ENCODE measurements at places on chromosomes 11 and 22.

DNA sequence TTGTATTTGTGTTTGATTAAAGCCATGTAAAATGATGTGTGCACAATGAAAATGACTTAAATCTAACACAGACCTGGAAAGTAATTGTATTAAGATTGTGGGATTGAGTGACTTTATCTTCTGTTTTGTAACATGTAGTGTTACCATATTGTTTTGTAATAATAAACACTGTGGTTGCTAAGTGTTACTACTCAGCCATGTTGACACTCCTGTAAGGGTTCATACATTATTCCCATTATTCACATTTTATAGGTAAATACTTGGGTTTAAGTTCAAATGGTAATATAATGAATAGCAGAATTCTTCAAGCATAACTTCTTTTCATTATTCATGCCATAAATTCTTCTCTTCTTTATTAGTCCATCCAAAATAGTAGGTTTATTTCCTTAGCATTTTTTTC lies 69.0 kb downstream of the ZC3H12C start:
- DNase-seq: no peak

DNA sequence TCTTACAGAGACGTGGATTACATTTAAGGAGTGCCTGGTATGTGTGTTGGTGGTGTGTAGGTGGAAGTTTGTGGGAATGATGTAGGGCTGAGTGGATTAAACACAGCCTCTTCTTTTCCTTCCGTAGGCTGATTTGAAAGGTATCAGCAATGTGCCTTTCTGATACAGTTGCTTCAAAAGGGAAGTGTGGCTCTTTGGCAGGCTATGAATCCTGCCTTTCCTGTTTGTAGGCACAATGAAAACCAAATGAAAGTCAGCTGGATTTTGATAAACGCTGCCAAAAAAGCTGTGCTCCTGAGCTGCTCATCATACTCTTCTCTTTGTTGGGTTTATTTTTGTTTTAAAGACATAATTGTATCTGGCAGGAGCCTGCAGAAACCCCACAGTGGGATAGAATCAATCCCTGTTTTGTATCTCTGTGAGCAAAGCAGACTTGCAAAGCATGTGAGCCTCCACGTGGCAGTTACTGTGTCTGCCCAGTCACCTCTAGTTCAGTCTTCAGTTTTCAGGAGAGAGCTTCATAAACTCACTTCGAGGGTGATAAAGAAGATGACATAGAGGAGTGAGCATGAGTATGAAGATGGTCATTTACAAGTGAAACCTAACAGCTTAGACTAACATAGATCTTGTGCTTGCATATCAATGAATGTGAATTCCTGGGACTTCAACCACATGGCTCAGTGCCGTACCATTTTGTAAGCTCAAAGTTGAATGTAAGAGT lies 655.7 kb upstream of the KIRREL3 start:
- no peak for DNase-seq

DNA sequence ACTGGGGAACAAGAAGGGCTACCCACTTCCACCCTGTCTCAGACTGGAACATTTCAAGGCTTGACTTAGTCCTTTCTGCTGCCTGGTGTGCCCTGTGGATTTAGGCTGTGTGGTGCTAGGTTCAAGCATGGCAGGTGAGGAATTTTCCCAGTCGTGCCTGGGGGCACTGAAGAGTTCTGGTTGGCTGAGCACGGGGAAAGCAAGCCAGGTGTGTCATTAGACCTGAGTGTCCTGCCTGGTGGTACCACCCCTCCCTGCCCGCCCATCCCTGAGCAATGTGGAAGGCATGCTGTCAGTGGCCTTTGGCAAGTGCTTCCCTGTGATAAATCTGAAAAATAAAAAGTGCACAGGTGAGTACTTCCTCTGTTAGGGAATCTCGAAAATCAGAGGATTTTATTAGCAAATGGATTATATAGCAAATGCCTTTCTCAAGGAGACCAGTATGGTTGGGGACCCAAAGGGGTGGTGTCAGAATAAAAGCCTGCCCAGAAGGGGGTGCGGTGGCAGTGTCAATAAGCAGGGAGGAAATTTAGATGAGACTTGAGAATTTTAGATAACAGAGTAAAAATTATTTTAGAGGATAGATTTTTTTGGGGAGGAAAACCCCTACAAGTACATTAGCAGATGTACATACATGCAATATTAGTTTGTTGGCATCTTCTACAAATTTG lies 22.8 kb downstream of the TEAD1 start:
- no peak for DNase-seq

- no peak for DNase-seq
These were observed 9.3 kb upstream of the MRGPRD start for GRCh38 chr11:68989936-68990606.

GRCh38 chr22:40463017-40463631 lies 92.7 kb downstream of the SGSM3 start:
- no peak for DNase-seq

GRCh38 chr11:71140206-71140919 lies 112.0 kb downstream of the SHANK2 start:
- no peak for DNase-seq

- no peak for DNase-seq
These were observed 1341.4 kb downstream of the LRRC4C start for GRCh38 chr11:40118026-40118425.

GRCh38 chr11:33741806-33742205 lies 5.6 kb upstream of the CD59 start:
- no peak for DNase-seq

DNA sequence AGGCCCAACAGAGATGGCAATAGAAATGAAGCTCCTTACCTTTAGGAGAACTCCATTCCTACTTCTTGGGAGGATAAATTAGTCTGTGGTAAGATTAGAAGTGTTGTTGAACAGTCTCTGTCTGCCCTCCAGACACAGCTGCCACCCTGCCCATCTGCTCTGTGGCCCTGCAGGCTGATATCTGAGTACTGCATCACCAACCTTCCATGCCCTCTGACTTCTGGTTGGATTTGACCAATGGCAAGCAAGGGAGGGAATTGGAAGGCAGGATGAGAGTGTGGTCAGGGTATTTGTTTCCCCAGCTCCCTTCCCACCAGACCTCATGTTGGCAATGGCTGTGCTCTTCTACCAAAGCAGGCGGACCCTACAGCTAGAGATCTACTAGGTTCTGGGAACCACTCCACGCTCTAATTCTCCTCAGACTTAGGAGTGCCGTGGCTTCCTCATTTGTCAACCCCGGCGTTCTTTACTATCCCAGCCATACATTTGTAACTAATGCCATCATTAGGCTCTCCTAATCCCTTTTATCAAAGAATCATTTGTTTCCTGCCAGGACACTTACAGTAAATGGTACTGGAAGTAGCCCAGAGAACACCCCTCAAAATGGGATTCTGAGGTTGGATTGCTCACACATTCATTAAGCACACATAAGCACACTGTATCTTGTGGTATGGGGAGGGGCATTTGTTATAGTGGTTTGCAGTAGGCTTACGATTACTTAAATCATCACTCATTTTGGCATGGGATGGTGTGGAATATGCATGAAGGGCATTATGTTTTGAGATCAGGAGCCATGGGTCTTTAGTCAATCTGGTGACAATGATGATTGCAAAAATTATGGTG lies 35.4 kb upstream of the CD44 start:
- no peak for DNase-seq

DNA sequence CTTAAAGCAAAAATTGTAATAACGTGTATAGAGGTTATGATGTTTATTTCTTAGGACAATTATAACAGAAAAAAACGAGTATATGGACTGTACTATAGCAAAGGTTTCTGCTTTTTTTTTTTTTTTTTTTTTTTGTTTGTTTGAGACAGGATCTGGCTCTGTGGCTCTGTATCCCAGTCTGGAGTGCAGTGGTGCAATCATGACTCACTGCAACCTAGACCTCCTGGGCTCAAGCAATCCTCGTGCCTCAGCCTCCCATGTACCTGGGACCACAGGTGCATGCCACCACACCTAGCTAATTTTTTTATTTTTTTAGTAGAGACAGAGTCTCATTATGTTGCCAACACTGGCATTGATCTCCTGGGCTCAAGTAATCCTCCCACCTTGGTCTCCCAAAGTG lies 39.2 kb downstream of the ZFTA start:
- no peak for DNase-seq

DNA sequence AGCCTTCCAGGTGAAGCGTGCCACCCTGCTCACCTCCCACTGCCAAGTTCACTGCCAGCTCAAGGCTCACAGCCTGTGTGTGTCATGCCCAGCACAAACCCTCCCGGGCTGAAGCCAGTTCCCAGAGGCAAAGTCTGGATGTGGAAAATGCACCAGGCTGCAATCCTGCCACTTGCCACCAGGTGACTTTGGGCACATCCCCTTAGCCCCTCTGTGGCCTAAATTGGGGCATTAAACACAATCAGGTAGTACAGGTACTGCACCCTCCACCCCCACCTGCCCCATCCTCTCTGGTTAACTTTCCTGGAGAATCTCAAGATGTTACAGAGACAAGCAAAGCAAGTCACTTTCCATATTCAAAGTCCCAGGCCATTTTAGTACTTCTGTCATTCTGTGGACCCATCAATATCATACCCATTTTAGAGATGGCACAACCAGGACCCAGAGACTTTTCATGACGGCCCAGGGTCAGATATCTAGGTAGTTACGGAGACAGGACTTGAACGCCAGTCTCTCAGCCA lies 1.8 kb upstream of the RASD2 start:
- peak; percentile 38 for DNase-seq

- DNase-seq: no peak
These were observed 84.4 kb upstream of the TRPC6 start for GRCh38 chr11:101668236-101668635.

- DNase-seq: no peak
These were observed 19.1 kb downstream of the TAB1 start for GRCh38 chr22:39418696-39419095.

GRCh38 chr11:83293457-83293774 lies 7.2 kb upstream of the CCDC90B start:
- DNase-seq: no peak

DNA sequence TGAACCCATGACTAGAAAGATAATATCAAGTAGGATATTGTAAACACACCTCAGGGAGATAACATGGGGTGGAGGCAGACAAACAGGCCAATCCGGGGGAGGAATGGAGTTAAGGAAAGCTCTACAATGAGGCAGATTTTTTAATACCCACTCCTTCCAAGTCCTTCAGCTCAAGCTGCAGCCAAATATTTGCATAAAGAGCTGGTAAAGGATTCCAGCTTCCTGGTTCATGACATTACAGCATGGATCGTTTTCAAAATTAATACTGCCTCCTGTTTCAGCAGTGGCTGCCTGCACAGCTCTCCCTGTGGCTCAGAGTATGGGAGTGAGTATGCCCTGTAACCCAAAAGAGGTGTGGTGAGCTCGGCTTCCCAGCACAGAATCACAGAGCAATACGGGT lies 5.1 kb downstream of the POU2AF3 start:
- DNase-seq: no peak

DNA sequence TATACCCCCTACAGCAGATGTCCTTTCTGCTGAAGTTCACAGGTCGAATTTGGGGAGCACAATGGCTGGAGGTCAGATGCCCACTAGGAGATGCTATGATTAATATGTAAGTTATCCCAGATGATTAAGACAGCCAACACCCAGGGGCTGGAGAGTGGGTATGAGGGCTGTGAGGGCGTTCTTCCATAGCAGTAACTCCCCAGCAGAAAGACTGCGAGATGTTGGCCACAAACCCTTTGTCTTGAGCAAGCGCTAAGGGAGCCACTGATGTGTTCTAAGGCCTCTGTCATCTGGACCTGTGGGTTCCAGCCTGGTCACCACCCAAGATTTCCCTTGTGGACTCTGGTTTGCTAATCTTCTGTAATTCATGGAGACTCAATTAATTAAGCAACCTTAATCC lies 77.6 kb downstream of the BMAL1 start:
- DNase-seq: no peak

DNA sequence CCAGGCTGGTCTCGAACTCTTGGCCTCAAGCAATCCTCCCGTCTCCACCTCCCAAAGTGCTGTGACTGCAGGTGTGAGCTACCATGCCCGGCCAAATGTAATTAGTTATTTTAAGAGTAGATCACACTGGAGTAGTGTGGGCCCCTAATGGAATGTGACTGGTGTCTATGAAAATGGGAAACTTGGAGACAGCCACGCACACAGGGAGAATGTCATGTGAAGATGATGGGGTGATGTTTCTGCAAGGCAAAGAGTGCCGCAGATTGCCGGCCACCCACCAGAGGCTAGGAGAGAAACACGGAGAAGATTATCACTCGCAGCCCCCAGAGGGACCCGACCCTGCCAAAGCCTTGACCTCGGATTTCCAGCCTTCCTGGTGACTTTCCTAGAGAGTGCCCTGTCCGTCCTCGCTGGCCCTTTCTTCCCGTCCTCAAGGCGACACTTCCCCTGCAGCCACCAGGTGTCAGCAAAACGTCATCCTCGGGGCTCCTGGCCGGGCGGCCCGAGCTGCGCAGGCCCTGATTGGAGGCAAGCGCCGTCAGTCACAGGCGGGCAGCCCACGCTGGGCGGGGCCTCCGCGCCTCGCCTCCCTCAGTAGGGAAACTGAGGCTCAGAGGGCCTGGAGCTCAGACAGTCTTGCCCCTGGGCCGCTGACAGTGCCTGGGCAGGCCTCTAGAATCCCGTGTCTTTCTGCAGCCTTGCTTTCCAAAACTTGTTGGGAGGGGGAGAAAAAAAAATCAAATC lies 16.3 kb downstream of the CRYBB2 start:
- DNase-seq: peak; percentile 97

- DNase-seq: no peak
These were observed 185.2 kb downstream of the TBC1D22A start for GRCh38 chr22:46947516-46948257.

DNA sequence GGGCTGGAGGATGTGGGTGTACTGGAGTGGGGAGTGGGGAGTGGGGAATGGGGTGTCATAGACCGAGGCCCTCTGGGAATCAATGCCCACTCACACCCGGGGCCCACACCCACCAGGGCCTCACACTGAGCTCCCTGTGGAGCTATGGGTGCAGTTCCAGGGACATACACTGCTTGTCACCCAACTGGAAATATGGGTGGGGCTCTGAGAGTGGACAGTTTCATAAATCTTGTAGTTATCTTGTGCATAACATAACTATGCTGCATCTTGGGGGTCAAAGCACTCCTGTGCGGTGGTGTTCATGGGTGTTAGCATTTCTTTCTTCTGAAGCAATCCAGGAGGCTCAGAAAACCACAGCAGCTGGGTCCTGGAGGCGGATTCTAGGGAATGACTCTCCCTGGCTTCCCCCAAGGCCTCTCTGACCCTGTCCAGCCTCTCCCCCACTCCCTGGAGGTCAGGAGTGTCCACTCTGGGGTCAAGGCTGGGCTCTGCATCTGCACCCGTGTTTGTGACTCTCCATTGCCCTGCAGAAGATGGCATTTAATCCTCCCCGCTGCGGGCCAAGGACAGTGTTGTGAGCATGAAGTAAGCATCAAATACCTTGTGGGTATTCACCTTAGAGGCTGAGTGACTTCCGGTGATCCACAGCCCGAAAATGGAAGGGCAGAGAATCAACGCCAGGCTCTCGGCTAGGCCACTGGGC lies 172.5 kb downstream of the CTTN start:
- no peak for DNase-seq

GRCh38 chr11:90257158-90257525 lies 34.3 kb upstream of the CHORDC1 start:
- DNase-seq: no peak

GRCh38 chr22:17774926-17775685 lies 837 bp upstream of the BID start:
- no peak for DNase-seq
